ENCODE measurements at places on chromosomes 7 and 10. TPM values are rescaled to one million over a fixed set of nuclear protein-coding genes. Genes with fewer than 3 reads are reported as not detected.

Gene ACTR1A
- 139 TPM for total RNA-seq

Gene OR2A1
- total RNA-seq, result 0.19 TPM

Gene GBX1
- total RNA-seq, result 2.4 TPM

Gene ELAPOR2
- total RNA-seq, result 42.2 TPM

Gene SEPTIN7
- total RNA-seq, result 223 TPM

Gene RBM20
- total RNA-seq, result 0.61 TPM

Gene RARRES2
- total RNA-seq, result 26.3 TPM

Gene CLRN3
- total RNA-seq, result not detected

Gene SBDS
- 36.7 TPM for total RNA-seq

Gene ABCB4
- total RNA-seq, result 6.7 TPM

Gene UPK3B
- total RNA-seq, result not detected

DNA sequence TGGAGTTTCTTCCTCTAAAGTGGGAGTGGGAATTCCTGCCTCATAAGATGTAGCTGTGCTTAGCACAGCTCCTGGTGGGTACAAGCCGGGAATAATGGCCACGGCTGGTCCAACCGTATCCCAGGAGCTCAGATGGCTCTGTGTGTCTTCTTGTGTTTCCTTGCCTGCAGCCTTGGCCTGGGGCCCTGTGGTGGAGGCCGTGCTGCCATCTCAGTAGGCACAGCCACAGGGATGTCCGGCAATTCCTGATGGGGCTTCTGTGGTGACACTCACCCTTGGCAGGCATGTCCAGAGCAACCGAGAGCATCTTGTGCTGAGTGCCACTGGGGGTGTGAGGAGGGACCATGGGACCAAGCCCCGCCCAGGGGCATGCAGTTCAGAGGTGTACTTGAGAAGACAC is 50.0 kb upstream of the AQP1 start:
- no peaks in the 10 kb centered on the region for H3K27me3 ChIP-seq
- no peak for DNase-seq
- no peak overlapping the region for H3K27ac ChIP-seq
- H3K4me1 ChIP-seq, result peaks cover 7% of the 10 kb centered on the region
- H3K36me3 ChIP-seq, result peaks cover 5% of the 10 kb centered on the region
- H3K4me3 ChIP-seq, result no peak overlapping the region

- H3K27ac ChIP-seq, result no peak overlapping the region
- no peaks in the 10 kb centered on the region for H3K36me3 ChIP-seq
- DNase-seq, result no peak
- no peak overlapping the region for H3K4me3 ChIP-seq
These were observed 315.3 kb downstream of the OTUD1 start for GRCh38 chr10:23754179-23754578.

DNA sequence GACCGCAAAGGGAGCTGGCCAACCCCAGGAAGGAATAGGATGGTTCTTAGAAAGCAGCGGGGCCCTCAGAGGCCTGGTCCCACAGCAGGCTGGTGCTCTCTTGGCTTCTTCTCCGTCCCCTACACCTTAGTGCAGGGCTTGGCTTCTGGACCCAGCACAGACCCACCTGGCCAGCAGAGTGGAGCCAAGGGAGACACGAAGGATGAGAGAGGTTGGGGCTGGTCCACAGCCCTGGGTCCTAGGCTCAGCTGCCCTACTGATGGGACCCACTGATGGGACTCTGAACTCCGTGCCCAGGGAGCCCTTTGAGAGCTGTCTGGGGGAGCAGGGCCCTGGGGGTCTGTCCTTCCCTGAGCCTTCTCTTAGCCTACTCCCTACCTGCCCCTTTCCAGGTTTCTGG is 6.2 kb upstream of the TLX1 start:
- no peak for DNase-seq
- peaks cover 100% of the 10 kb centered on the region for H3K27me3 ChIP-seq
- H3K4me3 ChIP-seq, result no peak overlapping the region
- peaks cover 2% of the 10 kb centered on the region for H3K36me3 ChIP-seq
- H3K27ac ChIP-seq, result no peak overlapping the region

- no peak overlapping the region for H3K27ac ChIP-seq
- H3K4me1 ChIP-seq, result no peaks in the 10 kb centered on the region
- H3K4me3 ChIP-seq, result no peak overlapping the region
- H3K36me3 ChIP-seq, result no peaks in the 10 kb centered on the region
- peaks cover 2% of the 10 kb centered on the region for H3K27me3 ChIP-seq
These were observed 88.5 kb downstream of the IPMK start for GRCh38 chr10:58179238-58179637.

- peaks cover 35% of the 10 kb centered on the region for H3K4me1 ChIP-seq
- H3K36me3 ChIP-seq, result no peaks in the 10 kb centered on the region
- DNase-seq, result no peak
- H3K27ac ChIP-seq, result no peak overlapping the region
- no peak overlapping the region for H3K4me3 ChIP-seq
These were observed 32.3 kb downstream of the AHCYL2 start for GRCh38 chr7:129257168-129257567.

DNA sequence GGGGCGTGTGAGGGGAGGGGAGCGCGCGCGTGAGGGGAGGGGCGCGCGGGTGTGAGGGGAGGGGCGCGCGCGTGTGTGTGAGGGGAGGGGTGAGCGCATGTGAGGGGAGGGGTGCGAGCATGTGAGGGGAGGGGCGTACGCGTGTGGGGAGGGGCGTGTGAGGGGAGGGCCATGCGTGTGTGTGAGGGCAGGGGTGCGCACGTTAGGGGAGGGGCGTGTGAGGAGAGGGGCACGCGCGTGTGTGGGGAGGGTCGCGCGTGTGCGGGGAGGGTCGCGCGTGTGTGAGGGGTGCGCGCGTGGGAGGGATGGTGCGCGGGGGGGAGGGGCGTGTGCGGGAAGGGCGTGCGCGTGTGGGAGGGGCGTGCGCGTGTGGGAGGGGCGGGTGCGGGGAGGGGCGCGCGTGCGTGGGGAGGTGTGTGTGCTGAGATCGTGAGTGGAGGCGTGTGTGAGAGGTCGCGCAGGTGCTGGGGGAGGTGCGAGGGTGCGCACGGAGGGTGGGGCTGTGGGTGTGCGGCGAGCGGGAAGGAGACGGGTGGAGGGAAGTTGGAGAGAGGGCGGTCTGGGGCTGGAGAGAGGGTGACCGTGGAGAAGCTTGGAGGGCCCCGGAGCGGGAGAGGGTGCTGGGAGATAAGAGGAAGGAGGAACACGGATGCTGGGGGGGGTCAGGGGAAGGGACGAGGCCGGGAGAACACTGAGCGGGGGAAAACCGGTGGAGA is 19.7 kb downstream of the MXI1 start:
- H3K4me3 ChIP-seq, result peak overlapping the region; percentile 97
- peaks cover 2% of the 10 kb centered on the region for H3K27me3 ChIP-seq
- no peaks in the 10 kb centered on the region for H3K36me3 ChIP-seq
- DNase-seq, result no peak
- peaks cover 18% of the 10 kb centered on the region for H3K4me1 ChIP-seq

- no peaks in the 10 kb centered on the region for H3K36me3 ChIP-seq
- no peak for DNase-seq
- no peak overlapping the region for H3K27ac ChIP-seq
- H3K4me3 ChIP-seq, result no peak overlapping the region
These were observed 19.2 kb downstream of the ST8SIA6 start for GRCh38 chr10:17435187-17435586.

GRCh38 chr7:33627741-33628140 is 277.6 kb upstream of the BMPER start:
- no peak overlapping the region for H3K27ac ChIP-seq
- H3K27me3 ChIP-seq, result no peaks in the 10 kb centered on the region
- no peak for DNase-seq

DNA sequence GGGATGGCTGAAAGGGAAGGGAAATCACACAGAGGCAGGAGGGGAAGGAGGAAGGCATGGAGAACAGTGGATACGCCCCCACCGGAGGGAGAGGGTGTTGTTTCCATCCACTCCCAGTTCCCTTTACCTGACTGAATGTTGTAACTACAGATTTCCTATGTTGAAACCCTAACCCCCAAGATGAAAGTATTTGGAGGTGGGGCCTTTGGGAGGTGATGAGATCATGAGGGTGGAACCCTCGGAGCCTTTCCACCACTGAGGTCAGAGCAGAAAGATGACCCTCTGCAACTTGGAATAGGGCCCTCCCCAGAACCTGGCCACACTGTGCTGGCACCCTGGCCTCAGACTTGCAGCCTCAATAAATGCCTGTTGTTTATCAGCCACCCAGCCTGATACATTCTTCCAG is 48.6 kb upstream of the CNPY1 start:
- no peak overlapping the region for H3K27ac ChIP-seq
- peaks cover 17% of the 10 kb centered on the region for H3K4me1 ChIP-seq
- no peaks in the 10 kb centered on the region for H3K36me3 ChIP-seq
- no peak overlapping the region for H3K4me3 ChIP-seq
- DNase-seq, result no peak
- H3K27me3 ChIP-seq, result peaks cover 4% of the 10 kb centered on the region

GRCh38 chr10:23927576-23928325 is 281.2 kb upstream of the KIAA1217 start:
- H3K4me3 ChIP-seq, result no peak overlapping the region
- no peaks in the 10 kb centered on the region for H3K27me3 ChIP-seq
- H3K36me3 ChIP-seq, result no peaks in the 10 kb centered on the region

- no peaks in the 10 kb centered on the region for H3K27me3 ChIP-seq
- H3K4me3 ChIP-seq, result no peak overlapping the region
- H3K4me1 ChIP-seq, result peaks cover 5% of the 10 kb centered on the region
- no peaks in the 10 kb centered on the region for H3K36me3 ChIP-seq
These were observed 20.8 kb upstream of the INSIG1 start for GRCh38 chr7:155276800-155277375.

GRCh38 chr7:155203059-155203881 is 94.4 kb upstream of the INSIG1 start:
- DNase-seq, result no peak
- H3K4me3 ChIP-seq, result no peak overlapping the region
- peaks cover 4% of the 10 kb centered on the region for H3K36me3 ChIP-seq

- no peaks in the 10 kb centered on the region for H3K36me3 ChIP-seq
- peaks cover 53% of the 10 kb centered on the region for H3K4me1 ChIP-seq
- H3K27ac ChIP-seq, result no peak overlapping the region
- DNase-seq, result no peak
These were observed 55.3 kb downstream of the PARD3 start for GRCh38 chr10:34759837-34760215.

GRCh38 chr7:38932509-38933168 is 23.6 kb upstream of the VPS41 start:
- peak; percentile 86 for DNase-seq
- no peak overlapping the region for H3K27ac ChIP-seq
- H3K4me3 ChIP-seq, result no peak overlapping the region
- H3K27me3 ChIP-seq, result no peaks in the 10 kb centered on the region

DNA sequence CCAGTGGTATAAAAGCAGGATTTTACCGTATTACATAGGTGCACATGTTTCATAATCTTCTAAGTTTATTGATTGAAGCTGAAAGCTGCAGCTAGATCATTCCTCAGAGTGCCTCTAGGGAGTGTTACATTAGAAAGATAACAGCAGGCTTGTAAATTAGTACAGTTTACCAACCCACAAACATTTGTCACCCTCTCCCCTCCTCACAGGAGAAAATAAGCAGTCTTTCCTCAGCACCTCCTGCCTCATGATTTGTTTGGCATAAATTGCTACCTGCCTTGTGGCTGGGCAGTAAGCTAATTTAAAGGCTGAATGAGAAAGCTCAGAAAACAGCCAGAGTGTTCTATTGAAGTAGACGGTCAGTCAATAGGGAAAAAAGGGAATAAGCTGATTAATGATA is 74.2 kb downstream of the NXPH1 start:
- no peak overlapping the region for H3K27ac ChIP-seq
- no peaks in the 10 kb centered on the region for H3K4me1 ChIP-seq
- no peak overlapping the region for H3K4me3 ChIP-seq
- DNase-seq, result no peak

DNA sequence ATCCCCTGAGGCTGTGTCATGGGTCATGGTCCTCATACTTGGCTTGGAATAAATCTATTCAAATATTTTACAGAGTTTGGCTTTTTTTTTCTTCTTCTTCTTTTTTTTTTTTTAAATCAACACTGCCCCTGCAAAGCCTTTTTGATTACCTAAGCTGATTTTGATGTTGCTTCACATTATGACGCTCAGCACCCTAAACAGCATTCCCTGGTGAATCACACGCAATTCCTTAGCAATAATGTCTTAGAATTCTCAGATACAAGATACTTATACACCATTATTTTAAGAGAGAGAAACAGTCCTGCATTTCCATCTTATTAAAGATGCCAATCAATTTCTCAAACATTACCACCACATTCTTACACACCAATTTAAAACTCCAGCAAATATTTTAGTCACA is 323.7 kb upstream of the IGFBP3 start:
- no peak overlapping the region for H3K4me3 ChIP-seq
- DNase-seq, result no peak
- H3K27ac ChIP-seq, result no peak overlapping the region

DNA sequence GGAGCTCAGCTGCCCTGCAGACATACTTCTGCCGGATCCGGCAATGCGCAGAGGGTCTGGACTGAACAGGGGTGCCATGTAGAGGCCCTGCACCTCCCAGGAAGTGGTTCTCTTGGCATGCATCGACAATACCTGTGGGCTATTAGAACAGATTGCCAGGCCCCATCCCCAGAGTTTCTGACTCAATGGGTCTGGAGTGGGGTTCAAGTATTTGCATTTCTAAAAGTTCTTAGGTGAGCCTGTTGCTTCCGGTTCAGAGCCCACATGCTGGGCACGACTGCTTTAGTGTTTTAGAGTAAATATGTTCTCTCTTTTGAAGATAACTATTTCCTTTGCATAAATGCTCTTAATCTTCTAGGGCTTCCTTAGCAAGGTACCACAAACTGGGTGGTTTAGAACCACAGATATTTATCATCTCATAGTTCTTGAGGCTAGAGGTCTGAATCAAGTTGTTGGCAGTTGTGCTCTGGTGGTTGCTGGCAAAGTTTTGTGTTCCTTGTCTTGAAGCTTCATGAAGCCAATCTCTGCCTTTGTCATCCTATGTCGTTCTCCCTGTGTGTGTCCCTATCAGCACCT is 435.5 kb downstream of the TCERG1L start:
- no peak for DNase-seq
- H3K27ac ChIP-seq, result no peak overlapping the region
- no peaks in the 10 kb centered on the region for H3K4me1 ChIP-seq

- H3K4me1 ChIP-seq, result no peaks in the 10 kb centered on the region
- peaks cover 2% of the 10 kb centered on the region for H3K36me3 ChIP-seq
- no peak overlapping the region for H3K4me3 ChIP-seq
- no peak for DNase-seq
- H3K27me3 ChIP-seq, result no peaks in the 10 kb centered on the region
These were observed 4.9 kb upstream of the UPK3B start for GRCh38 chr7:76505168-76506080.
